Activated CD4-positive, alpha-beta T cell treated with anti-CD3 and anti-CD28 coated beads for 24 hours (primary cell): ENCODE measurements at places on chromosomes 5 and 9.

DNA sequence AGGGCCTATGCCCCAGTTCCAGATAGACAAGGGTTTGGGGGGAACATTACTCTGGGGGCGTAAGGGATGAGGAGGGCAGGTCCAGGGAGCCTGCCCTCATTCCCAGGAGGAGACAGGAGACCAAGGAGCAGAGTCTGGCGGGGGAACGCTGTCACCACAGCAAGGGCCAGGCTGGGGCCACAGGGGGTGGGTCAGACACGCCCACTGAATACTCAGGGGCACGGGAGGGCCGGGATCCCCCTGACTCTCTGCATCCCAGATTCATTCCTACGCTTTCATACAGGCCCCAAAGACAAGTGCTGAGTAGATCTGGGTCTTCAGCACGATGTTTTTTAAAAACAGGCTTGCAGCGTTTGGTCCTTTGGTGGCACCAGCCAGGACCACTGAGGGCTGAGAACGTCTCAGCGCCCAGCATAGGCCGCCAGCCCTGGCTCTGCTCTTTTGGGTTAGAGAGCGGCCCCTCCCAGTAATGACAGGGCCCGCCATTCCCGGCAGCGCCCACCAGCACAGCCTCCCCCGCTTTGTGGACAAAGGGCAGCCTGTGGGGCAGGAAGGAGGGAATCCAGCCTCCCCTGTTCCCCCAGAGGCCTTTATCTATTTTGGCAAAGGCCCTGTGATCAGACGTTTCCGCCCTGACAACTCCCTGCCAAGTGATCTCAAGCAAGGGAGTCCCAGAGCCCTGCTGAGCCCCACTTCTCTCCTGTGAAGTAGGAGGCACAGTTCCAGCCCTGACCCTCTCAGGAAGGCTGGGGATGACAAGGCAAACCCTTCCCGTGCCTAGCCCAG lies 24.9 kb downstream of the NEK6 start:
- no peak for DNase-seq

GRCh38 chr5:26390608-26391007 lies 647.8 kb downstream of the CDH9 start:
- no peak for DNase-seq

GRCh38 chr9:106312906-106313305 lies 550.1 kb upstream of the ZNF462 start:
- no peak for DNase-seq

DNA sequence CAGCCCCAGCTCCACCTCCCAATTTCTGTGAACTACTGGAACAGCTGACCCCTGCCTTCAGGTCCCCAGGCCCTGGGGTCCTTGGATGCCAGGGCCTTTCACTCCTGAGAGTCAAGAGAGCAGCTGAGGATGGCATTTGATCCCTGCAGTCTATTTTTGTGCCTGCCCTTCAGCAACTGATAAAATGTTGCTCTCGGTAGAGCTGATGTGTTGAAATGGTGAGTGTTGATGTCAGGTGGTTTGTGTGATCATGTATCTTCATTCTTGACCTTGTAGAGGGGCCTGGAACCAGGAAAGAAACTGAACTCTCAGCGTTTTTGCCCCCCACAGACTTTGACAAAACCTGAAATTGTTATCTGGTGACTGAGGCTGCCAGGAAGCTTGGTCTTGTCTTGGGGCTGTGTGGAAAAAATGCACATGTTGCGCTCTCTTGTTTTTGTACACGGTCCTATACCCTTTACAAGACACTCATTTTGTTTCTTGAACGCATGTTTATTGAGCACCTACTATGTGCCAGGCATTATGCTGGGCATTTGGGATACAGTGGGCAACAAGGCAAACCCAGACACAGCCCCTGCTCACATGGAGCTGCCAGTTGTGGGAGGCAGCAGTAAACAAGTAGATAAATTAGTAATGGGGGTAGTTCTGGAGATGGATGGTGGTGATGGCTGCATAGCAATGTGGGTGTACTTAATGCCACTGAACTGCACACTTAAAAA lies 78.3 kb downstream of the PPARGC1B start:
- no peak for DNase-seq

- DNase-seq, result no peak
Observed at GRCh38 chr9:29974197-29974596, 2400.9 kb upstream of the C9orf72 start.
